ENCODE measurements at places on chromosomes 12 and 14.

- DNase-seq, result peak; percentile 5
Measured at GRCh38 chr14:78633752-78634151, 463.6 kb downstream of the NRXN3 start.

- no peak for DNase-seq
Measured at GRCh38 chr14:104973385-104974145, 4.6 kb downstream of the AHNAK2 start.

DNA sequence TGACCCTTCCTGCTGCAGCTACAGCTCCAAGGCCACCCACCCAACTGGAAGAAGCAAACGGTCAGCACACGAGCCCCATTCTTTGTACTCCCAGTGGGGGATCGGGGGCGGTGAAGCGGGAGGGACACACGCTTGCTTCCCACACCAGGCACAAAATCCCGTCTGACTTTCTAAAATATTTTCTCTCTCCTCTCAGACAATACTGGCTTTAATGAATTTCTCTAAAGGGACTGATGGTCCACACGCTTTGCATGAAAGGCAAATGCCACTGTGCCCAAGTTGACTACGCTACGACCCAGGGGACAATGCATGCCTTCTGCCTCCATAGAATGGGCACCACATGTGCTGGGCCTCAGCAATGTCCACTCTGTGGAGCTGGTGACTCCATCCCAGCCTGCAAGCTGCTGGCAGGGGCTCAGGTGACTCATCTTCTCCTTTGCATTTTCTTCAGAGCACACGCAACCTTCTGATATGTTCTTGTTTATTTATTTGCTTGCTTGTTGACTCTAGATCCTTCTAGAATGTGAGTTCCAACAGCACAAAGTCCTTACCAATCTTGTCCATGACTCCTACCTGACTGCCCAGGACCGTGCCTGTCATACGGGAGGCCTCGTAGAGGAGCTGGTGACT lies 15.6 kb downstream of the SYNE3 start:
- DNase-seq, result no peak

DNA sequence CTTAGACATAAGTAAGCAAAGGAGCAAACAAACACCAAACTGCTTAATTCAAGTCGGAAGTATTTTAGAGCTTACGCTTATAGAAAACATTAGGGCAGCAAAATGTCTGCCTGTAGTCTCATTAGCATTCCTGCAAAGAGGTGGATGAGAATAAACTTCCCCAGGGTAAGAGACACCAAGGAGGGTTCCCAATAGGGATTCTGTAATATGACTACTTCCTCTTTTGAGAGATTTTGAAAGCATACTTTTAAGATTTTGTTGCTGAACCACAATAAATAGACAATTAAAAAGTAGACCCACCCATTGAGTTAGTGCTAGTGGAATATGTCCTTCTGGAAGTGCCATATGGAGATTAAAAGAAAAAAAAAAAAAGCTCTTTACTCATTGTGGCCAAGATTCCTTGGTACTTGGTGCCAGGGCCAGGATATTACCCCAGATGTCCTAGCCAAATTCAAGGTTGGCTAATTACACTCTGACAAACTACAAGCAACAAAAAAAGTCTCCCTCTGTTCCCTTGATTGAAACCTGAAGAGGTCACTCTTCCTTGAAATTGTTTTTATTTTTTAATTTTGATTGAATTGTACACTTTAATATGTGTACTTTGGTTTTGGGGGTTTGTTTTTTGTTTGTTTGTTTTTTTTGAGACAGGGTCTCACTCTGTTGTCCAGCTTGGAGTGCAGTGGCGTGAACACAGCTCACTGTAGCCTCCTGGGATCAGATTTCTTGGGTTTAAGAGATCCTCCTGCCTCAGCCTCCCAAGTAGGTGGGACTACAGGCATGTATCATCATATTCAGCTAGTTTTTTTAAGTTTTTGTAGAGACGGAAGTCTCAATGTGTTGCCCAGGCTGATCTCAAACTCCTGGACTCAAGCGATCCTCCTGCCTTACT lies 8.7 kb downstream of the CLIP1 start:
- no peak for DNase-seq

- peak; percentile 23 for DNase-seq
Measured at GRCh38 chr12:102990419-102990818, 32.9 kb downstream of the ASCL1 start.

GRCh38 chr12:67026487-67027246 lies 242.5 kb upstream of the CAND1 start:
- peak; percentile 56 for DNase-seq
